ENCODE measurements at places on chromosomes 12 and 14.

- DNase-seq = no peak
Measured at GRCh38 chr12:26701604-26702215, 131.3 kb downstream of the ITPR2 start.

- no peak for DNase-seq
Measured at GRCh38 chr12:115572440-115572839, 705.1 kb downstream of the MED13L start.

GRCh38 chr12:109553906-109554500, 19.3 kb downstream of the MMAB start:
- DNase-seq = no peak

DNA sequence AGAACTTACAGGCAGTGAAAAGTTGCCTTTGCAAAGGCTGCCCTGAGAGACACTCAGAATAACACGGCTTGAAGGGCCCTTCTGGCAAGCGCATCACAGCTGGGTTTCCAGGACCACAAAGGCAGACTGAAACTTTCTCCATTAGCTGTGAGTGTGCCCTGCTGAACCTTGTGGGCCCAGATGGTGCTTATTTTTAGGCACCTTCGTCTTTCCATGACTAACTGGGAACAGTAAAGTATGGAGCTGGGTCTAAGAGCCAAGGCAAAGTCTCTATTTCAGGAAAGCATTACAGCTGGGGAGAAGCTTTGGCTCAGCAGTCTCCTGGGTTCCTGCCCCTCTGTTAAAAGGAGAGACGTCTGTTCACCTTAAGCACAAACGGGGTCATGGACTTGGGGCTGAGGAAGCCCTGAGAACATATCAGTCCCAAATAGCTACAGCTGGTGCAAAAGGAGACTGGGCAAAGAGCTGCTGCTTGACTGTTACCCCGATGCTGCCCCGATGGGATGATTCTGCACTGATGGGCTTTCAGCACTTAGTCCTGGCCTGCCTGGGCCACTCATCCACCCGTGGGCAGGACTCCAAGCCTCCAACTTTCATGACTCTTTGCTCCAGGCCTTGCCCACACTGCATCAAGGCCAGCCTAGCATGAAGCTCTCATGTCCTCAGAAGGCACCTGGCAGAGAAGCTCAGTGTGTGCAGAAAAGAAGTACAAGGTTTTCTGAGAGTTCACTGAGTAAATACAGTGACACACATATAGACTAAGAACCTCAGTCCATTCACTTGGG, 248.3 kb downstream of the PHLDA1 start:
- DNase-seq = no peak

GRCh38 chr14:28771168-28771567, 4.6 kb downstream of the FOXG1 start:
- DNase-seq = no peak

DNA sequence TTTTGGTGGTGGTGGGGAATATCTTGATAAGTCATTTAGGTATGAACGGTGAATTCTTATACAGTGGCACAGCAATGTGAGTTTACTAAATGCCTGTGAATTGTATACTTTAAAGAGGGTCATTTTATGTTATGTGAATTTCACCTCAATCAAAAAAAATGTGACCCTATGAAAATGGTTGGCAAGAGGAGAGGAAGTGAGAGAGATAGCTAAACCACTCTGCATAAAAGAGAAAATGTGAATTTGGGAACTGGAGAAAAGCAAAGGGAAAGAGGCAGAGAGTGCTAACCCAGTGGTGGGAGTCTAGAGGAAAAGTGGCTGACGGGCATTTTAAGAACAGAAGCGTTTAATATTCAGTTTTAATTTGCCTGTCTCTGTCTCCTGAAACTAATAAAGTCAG, 93.8 kb downstream of the SLC38A6 start:
- no peak for DNase-seq

DNA sequence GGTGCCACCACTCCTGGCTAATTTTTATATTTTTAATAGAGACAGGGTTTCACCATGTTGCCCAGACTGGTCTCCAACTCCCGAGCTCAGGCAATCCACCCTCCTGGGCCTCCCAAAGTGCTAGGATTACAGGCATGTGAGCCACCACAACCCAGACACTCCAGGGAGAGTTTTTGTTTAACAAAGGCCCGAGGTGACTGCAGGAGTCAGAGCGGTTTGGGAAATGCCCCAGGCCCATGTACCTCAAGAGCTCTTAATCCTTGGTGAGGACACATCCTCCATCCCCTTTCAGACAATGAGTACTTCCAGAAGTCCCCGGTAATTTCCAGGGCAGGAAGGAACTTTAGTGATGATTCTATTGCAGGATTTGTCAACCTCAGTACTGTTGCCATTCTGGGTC, 176.0 kb downstream of the ESRRB start:
- DNase-seq = no peak

- no peak for DNase-seq
Measured at GRCh38 chr14:68734231-68734732, 58.6 kb downstream of the ZFP36L1 start.

DNA sequence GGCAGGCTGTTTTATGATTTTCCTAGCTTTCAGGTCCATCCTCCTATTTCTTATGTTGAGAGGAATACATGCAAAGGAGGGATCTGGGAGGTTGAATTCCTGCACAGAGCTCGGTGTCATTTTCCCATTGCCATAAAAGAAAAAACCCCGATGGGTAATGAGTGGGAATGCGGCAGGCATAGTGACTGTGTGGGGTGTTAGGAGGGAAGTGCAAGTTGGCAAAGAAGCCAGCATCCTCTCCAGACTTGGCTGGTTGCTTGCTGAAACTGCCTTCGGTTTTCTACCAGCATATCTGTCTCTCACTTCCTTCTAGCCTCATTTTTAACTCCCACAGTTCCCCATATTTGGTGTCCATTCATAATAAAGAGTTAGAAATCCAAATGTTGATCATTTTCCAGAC, 1046.1 kb downstream of the SLC6A15 start:
- no peak for DNase-seq

- DNase-seq = no peak
Measured at GRCh38 chr12:68031174-68031573, 41.9 kb downstream of the IFNG-AS1 start.

DNA sequence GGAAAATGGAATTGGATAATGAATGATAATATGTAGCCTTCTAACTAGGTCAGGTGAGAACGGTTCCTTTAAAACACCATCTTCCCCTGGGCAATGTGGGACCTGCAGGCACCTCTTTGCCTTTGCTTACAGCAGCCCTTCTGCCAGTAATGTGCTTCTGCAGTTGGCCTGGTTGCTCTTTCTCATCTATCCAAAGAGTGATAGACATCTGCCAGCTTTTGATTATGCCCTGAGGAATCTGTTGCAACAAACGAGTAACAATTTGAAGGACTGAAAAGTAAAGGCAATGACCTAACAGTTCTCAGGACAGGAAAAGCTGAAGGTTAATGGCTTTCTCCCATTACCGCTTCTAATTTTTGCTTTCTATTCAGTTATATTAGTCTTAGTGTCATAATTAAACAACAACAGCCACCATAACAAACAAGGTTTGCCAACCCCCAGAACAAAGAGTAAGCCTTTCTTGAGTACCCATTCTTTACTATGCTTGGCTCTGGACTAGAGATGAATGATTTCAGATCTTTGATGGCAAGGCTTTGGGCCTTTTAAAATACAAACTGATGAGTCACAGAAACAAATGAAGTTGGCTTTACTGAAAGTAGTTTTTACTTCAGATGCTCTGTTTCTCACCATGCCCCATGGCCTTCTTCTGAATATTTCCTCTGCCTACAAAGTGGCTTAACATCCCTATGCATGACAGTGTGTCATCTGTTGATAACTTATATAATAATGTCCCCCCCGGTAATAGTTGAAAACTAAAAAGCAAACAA, 76.1 kb upstream of the KRR1 start:
- no peak for DNase-seq

- no peak for DNase-seq
Measured at GRCh38 chr12:41548926-41549325, 360.8 kb downstream of the PDZRN4 start.

DNA sequence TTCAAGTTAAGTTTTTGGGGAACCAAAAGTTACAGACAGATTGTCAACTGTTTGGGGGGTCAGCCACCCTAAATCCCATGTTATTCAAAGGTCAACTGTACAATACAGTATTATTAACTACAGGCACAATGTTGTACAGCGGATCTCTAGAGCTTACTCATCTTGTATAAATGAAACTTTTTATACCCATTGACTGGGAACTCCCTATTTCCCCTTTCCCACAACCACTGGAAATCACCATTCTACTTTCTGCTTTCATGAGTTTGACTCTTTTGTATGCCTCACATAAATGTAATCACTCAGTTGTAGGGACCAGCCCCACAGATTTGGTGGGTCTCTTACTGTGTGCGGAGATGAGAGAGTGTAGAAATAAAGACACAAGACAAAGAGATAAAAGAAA, 57.8 kb downstream of the SLCO1B3 start:
- DNase-seq = no peak

DNA sequence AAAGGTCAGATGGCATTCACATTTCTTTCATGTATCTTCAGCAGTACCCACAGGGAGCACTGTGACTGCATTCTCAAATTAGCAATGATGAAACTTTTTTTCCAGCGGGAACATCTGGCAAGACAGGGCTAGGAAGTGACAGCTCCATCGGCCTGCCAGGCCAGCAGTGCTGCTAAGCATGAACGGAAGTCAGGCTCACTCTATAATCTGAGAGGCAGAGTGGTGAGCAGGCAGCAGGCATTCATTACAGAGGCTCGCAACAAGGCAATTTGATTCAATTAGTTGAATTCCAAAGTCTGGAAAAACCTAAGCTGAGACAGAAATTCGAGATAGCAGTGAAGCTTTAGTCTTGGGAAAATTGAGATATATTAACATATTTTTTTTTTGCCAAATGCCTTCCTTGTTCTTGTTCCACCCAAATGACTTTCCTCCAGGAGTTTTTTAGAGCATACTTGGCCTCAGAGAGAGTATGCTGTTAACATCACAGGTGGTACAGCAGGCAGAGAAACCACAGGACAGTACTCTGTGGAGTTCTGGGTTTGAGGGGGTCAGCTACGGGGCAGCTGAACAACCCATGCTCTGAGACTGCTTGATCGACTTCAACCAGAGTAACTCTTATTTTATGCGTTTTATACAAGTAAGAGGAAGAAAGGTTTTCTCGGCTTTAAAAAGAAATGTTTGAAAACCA, 414.9 kb downstream of the APAF1 start:
- no peak for DNase-seq

DNA sequence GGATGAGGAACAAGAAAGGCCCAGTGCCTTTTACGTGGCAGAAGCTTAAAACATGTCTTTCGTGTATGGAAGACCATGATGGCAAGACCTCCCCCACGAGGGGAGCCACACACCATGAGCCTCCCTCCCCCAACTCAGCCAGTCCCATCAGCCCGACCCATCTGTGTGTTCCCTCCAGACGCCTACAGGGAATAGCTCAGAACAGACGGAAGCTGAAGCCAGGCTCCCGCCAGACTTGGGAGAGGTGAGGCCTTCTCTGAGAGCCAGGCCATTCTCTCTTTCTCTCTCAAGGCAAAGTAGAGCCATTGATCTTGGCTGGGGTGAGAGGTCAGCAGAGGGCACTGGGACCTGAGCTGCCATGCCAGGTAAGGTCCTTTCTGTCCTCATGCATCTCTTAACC, 9.5 kb downstream of the REM2 start:
- DNase-seq = no peak

GRCh38 chr14:28751467-28752058, 15.0 kb upstream of the FOXG1 start:
- DNase-seq = no peak

DNA sequence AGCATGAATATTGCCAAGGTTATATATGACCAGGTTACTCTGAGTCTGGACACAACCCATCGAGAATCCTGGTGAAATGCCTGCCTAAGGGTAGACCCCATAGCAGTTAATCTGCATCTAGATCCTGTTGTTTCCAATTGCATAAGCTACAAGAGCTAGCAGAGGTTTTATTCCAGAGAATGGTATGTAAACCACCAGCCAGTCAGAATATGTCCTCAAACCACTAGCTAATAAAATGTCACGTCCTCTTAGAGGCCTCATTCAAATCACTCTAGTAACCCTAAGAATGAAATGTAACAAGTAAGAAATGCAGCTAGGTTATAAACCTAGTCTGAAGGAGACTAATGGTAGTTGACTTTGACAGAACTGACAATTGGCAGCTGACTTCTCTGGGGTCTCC, 9.0 kb upstream of the YLPM1 start:
- no peak for DNase-seq

- DNase-seq = no peak
Measured at GRCh38 chr12:6116471-6117021, 7.9 kb downstream of the VWF start.

Data from left forelimb (tissue), 1 donor.